Thyroid gland (tissue), 4 donors: ENCODE measurements at places on chromosomes 3 and 15. TPM values are rescaled to one million over a fixed set of nuclear protein-coding genes. Genes with fewer than 3 reads are reported as not detected.

TOPBP1 gene
- 29.0 TPM for total RNA-seq

P2RY12 gene
- total RNA-seq = 0.49 TPM

- no peak for DNase-seq
Observed at GRCh38 chr3:157387708-157388435, 48.8 kb upstream of the PTX3 start.

XXYLT1 gene
- 9.8 TPM for total RNA-seq

DNA sequence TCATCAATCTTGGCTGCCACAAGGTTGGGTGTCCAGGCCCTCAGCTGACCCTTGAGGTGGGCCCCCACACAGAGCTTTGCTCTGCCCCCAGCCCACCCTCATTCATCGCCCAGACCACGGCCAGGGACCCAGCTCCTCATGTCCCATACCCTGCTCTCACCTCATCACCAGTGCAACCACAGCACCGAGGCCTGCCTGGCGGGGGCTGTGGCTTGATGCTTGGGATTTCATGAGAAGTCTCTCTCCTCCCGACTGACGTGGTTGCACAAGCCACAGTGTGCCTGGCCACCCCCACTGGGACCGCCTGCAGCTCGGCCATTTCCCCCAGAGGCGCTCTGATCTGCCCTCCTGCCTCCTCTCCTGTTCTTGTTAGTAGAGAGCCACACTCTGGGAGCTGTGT lies 45.4 kb upstream of the MTMR10 start:
- DNase-seq = no peak

CLDN1 gene
- total RNA-seq = 6.0 TPM

- DNase-seq = no peak
Observed at GRCh38 chr3:190552969-190553759, 39.3 kb downstream of the IL1RAP start.

AADACL2 gene
- total RNA-seq = not detected

- DNase-seq = no peak
Observed at GRCh38 chr3:161682715-161683114, 186.1 kb downstream of the OTOL1 start.

DNA sequence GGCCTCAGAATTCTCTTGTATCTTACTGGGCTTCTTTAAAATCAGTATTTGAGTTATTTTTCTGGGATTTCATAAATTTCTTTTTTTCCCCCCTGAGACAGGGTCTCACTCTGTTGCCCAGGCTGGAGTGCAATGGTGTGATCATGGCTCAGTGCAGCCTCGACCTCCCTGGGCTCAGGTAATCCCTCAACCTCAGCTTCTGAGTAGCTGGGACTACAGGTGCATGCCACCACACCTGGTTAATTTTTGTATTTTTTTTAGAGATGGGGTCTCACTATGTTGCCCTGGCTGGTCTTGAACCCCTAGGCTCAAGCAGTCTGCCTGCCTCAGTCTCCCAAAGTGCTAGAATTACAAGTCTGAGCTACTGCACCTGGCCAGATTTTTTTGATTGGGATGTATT lies 43.5 kb downstream of the NCK1 start:
- DNase-seq = no peak

DNA sequence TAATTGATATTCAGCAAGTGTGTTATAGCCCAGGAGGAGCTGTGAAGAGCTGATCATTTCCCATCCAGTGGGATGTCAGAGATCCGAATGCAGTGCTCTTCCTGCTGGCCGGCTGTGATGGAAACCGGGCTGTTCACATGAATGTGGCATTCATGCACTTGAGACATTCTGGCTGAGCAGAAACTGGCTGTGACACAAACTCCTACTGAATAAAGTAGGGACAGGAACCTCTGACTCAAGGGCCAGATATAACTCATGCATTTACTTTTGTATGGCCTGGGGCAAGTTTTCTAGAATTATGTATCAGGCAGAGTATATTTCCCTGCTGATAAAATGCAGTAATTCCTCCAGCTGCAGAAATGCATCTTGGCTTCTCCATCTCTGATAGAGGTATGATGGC lies 83.4 kb upstream of the FAM3D start:
- no peak for DNase-seq
